ENCODE measurements at places on chromosomes 2 and 18.

GRCh38 chr2:9205963-9206948, at the start of gene ASAP2:
ASAP2 (plus strand) TSS chr2:9206812; CDS start chr2:9207105, 293 bp downstream.
- peak; percentile 81 for DNase-seq

- peak; percentile 12 for DNase-seq
Measured at GRCh38 chr2:239938651-239939486, 86.3 kb downstream of the NDUFA10 start.

DNA sequence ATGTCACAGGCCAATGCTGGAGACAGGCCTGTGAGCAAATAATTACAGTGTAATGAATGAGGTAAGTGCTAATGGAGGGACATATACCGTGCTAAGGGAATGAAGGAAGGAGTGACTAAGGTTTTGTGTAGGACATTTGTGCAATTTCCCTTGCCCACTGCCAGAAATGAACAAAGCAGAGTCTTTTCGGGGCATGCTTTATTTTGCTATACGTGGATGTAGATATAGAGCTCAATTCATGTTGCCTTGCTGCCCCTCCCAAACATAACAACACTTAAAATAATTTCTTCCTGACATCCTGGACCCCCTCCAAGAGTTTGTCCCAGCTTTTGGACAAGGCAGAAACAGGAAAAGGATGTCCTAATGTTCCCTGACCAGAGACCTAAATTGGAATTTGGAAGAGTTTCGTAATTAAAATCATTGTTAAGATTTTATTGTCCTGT, 23.7 kb upstream of the CD28 start:
- peak; percentile 50 for DNase-seq

DNA sequence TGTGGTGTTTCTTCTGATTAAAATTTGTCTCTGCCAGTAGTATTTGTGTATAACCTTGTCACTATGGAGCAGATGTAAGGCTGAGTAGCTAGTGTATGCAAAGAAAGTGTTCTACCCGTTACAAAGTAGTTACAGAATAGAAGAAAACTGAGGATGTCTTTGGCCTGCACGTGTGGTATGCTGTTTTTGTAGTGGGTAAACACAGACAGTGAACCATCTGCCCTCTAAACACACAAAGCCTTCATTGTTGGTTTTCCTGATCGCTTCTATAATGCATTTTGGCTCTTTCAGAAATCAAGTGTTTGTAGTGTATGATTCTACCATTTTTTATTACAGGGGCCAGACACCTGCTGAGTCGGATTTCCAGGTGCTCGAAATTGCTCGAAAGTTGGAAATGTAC, 61.5 kb downstream of the FARP2 start:
- DNase-seq: no peak

DNA sequence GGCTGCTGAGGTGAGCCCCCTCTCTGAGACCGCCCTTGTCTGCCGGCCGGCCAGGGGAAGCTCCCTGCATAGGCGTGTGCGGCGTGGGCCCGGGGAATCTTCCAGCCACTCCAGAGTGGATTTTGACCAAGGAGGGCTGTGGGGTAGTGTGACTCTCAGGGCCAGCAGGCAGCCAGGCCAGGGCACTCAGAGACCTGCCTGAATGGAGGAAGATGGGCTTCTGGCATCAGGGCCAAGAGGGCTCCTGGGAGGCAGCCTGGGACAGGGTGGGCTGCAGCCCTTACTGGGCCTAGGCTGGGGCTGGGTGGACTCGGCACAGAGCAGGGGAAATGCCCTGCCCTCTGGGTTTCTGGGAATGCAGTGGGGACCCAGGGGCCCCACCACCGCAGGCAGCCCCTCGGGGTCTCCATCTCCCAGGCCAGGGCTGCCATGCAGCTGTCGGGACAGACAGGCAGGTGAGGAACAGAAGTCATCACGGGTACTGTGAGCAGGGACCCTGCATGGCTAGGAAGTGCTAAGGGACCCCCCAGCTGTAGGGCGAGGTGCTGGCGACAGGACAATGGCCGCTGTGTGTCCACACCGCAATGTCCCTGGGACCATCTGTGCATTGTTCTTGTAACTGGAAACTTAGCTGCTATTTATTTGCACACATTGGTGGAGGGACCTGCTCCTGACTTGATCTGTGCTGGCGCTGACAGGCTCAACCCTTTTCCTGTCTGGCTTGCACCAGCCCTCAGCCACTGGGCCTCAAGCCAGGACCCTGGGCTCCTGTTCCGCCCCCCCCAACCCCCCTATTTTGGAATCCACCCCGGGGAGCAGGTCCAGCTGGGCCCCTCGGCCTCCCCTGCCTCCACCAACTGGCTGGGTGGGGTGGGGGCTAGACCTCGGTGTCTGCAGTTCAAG, 4.1 kb downstream of the PDCD1 start:
- DNase-seq: peak; percentile 52

DNA sequence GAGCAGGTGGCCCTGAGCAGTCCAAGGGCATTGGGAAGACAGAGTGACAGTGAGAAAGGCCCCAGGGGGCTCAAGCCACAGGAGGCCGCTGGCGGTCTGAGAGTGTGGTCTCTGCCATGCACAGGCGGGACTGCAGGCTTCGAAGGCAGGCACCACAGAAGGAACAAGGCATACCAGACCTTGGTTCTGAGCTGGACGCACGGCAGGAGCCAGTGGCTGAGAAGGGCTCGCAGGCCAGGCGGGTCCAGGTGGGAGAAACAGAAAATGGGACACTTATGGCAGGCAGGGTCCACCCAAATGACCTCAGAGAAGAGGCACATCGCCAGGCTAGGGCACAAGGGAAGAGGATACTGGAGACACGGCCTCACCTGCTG, 14.9 kb downstream of the HJURP start:
- DNase-seq: no peak

DNA sequence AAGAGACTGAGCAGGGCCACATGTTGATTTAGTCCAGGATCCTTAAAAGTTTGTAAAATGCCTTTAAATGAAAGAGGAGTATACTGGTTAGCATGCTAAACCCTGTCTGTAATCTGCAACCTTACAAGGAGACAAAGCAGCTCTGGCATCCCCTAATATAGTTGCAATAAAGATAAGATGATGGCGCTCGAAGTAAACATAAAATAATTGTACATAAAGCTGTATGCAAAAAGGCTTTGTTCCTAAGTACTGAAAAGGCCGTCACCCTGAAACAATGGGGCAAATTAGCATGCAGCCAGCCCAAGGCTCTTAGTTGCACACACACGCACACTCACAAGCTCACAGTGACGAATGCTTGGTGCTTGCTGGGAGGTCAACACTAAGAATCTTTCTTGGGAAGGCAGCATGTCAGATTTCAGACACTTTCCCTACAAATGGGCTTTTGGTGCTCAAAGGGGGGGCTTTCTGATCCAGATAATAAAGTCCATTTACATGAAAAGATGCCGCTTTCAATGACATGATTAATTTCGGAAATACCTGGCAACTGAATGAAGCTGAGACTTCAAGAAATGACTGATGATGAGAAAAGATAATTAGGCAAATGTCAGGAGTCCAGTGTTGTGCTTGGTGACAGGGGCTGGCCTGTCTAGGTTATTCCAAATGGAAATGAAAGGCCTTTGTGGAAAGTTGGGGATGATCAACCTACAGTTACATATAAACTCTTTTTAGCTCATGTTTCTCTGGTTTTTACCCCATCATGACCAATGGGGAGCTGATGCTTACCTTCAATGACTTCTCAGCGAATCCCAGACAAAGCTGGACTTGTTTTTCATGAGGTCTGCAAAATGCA, 370.3 kb downstream of the MEIS1 start:
- DNase-seq: no peak

DNA sequence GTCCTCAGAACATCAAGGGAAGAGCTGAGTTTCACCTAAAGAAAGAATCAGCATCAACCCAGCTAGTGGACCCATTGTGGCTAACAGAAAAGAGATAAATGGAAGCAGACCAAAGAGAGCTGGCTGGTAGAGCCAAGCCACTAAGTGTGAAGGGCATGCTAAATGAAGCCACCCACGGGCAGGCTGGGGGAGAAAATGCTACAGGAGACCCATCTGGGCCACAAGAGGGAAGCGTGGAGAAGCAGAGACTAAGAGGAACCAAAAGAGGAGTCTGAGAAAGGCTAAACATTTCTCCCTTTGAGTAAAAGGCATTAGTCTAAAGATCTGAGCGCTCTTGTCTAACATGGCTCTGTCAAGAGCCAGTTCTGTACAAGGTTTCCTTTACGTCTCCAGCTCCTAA, 15.8 kb downstream of the CWC22 start:
- DNase-seq: no peak

DNA sequence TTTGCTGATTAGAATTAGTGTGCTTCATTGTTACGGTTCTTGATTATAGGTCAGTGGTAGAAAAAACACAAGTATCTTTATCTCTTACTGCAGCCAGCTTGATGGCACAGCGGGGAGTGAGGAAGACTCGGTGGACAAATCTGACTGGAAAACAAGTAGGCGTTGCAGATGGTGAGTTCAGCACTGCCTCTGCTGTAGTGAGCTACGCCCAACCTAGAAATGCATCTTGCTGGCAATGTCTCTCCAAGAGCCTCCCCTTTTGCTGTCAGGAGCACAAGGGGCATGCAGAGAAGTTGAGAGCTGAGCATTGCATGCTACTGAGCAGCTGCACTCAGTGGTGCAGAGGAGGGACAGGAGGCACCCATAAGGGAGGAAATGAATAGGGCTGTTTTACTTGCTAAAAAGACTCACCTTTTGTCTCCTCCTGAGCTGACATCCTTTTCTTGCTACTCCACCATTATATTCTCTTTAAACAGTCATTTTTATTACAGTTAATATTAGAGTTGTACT, 977.3 kb upstream of the ACVR2A start:
- no peak for DNase-seq

- DNase-seq: no peak
Measured at GRCh38 chr2:117972476-117973123, 41.3 kb downstream of the CCDC93 start.

DNA sequence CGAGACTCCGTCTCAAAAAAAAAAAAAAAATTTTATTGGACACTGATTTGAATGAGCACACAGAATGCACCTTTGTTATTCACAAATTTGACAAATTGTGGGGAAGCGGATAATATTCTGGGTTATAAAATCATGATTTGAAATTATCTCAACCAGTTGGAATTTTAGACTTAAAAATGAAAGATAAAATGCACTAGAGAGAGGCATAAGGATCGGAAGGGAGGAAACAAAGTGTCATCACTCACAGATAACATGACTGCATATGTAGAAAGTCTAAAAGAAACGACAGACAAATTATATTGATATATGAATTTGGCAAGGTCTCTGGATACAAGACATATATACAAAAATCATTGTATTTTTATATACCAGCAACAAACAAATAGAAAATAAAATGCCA, 70.6 kb downstream of the CD28 start:
- no peak for DNase-seq

- DNase-seq: no peak
Measured at GRCh38 chr2:70145851-70146739, 44.7 kb downstream of the C2orf42 start.

DNA sequence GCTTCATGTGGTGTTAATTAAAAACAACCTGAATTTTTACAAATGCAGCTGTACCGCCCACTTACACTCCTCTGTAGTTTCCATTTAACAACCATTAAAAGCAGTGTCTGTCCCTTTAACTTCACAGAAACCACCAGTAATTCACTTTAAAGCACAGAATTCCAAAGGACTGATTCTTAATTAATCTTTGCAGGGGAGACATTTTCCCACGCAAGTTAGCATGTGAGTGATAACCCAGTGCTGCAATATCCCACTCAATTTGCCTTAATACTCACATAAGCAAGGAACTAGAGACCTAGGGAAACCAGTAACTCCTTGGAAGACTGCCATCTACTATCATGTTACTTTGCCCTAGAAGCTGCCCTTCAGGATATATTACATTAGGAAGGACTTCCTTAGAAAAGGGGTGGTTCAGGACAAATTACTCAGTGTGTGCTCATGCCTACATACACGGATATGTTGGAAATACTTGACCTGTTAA, 102.3 kb downstream of the OSR1 start:
- DNase-seq: no peak

GRCh38 chr18:48641981-48642380, 103.2 kb downstream of the CTIF start:
- DNase-seq: no peak

DNA sequence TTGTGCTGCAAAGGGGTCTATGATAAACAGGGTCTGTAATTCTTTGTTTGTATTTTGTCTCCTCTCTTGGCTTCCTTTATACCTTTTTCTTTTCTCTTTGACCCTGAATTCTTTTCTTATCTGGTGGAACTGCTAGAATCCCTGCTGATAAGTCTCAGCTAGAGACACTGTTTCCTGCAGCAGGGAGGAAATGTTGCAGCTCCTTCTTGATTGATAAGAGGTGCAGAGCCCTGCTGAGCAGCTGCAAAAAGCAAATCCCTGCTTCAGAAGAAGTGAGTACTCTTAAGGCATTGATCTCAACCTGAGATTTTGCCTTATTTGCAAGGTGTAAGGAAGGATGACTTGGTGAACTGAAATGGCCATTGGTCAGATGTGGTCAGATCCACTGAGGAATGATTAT, 167.8 kb downstream of the NUP35 start:
- no peak for DNase-seq

GRCh38 chr2:134858245-134858644, 19.8 kb downstream of the ACMSD start:
- no peak for DNase-seq

DNA sequence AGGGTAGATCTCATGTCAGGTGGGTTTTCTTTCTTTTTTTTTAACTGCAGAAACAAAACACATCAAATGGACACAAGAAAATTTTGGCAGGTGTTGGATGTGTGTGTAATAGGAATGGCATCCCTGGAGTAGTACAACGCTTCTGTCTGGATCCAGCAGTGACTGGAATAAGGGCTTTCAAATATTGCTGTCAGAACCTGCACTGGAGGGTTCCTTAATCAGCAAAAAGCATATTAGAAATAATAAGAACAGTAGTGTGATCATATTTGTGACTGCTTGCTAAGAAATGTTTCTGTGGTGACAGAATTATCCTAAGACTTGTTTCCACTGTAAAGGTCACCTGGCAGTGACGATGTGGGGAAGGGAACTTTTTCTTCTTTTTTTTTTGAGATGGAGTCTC, 30.8 kb downstream of the CREG2 start:
- no peak for DNase-seq

DNA sequence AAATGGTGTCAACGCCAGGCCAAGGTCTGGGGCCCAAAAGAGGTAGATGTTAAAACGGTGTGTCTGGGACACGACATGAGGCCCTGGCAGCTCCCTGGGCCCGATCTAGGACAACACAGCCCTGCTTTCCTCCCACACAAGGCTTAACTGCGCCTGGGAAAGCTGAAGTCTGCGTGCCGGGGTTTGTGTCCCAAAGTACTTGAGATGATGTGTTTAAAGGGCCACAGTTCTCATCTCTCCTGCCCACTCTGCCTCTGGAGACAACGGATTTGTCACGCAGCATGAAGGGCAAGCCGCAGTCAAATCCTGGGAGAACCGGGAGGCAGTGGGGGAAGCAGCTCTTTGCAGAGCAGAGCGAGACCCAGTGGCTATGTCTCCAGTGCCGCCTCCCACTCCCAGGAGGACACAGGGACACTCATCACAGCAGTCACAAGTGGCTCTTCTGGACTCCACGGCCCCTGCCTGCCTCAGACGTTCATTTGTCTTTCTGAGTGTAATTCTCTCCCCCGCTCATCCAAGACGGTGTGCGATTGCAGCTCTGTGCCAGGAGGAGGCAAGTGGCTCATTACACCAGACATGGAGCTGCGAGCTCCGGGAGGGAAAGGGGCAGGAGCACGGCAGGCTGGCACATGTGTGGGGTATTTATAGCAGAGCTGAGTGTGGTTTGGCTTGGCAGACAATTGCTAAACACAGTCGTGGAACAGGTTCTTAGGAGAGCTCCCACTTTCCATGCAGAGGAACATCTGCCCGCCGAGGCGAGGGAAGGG, 57.7 kb upstream of the SEMA4C start:
- DNase-seq: no peak

All from left cardiac atrium (tissue), 4 donors.